Adrenal gland (tissue), 19 donors: ENCODE measurements at places on chromosomes 4 and X. TPM values are rescaled to one million over a fixed set of nuclear protein-coding genes. Genes with fewer than 3 reads are reported as not detected.

The CXCL11 gene
- total RNA-seq, result 0.98 TPM

The COL25A1 gene
- 1.6 TPM for total RNA-seq

The C4orf17 gene
- not detected for total RNA-seq

The PCSK1N gene
- total RNA-seq, result 3.1 TPM

The HTN1 gene
- total RNA-seq, result not detected

The RENBP gene
- total RNA-seq, result 37.2 TPM

The CTAG2 gene
- total RNA-seq, result not detected

The TENM3 gene
- 51.5 TPM for total RNA-seq

The SH2D1A gene
- not detected for total RNA-seq

The JAKMIP1 gene
- not detected for total RNA-seq

The TNIP3 gene
- not detected for total RNA-seq

The PITX2 gene
- not detected for total RNA-seq

The VCX3B gene
- not detected for total RNA-seq

The FGFR3 gene
- total RNA-seq, result 0.22 TPM

The TASL gene
- 1.4 TPM for total RNA-seq

The IL21 gene
- not detected for total RNA-seq

The RNF175 gene
- total RNA-seq, result not detected

The STPG2 gene
- not detected for total RNA-seq

The UGT8 gene
- not detected for total RNA-seq

The NAP1L2 gene
- total RNA-seq, result 3.4 TPM

The SPANXN3 gene
- not detected for total RNA-seq

The PDZD4 gene
- total RNA-seq, result 2.3 TPM

The NLGN4X gene
- 2.0 TPM for total RNA-seq

The GSPT2 gene
- total RNA-seq, result 8.5 TPM

The CPXCR1 gene
- total RNA-seq, result not detected

The TLR6 gene
- 9.9 TPM for total RNA-seq

The CPZ gene
- 3.6 TPM for total RNA-seq

The DMRTC1B gene
- not detected for total RNA-seq

The MAGEA9B gene
- not detected for total RNA-seq
